Activated naive CD8-positive, alpha-beta T cell treated with anti-CD3 and anti-CD28 coated beads, Interleukin-2, amount 50 U/mL, for 24 hours (primary cell): ENCODE measurements at places on chromosomes 2 and 18.

DNA sequence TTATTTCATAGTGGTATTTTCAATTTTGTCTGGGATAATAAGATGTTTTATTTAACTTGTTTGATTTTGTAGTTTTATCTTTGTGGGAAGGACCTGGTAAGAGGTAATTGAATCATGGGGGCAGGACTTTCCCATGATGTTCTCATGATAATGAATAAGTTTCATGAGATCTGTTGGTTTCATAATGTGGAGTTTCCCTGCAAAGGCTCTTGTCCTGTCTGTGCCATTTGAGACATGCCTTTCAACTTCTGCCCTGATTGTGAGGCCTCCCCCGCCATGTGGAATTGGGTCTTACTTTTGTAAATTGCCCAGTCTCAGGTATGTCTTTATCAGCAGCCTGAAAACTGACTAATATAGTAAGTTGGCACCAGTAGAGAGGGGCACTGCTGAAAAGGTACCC lies 77.8 kb upstream of the ARHGAP15 start:
- no peak for DNase-seq

- no peak for DNase-seq
Observed at GRCh38 chr2:14826518-14826917, 194.0 kb downstream of the LRATD1 start.

DNA sequence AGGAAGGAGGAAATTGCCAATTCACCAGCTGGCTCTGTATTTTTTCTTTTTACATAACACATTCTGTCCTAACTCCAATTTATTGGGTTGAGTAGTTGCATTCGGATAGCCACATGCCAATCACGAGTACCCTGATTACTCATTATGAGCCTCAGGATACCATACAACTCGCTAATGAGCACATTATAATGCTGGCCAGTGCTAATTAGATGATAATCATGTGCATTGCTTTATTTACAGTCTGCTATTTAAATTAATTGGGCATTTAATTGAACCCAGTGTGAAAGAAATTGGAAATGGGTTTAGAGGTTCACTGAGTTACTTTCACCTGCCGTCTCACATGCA lies 15.2 kb downstream of the G6PC2 start:
- DNase-seq = no peak

DNA sequence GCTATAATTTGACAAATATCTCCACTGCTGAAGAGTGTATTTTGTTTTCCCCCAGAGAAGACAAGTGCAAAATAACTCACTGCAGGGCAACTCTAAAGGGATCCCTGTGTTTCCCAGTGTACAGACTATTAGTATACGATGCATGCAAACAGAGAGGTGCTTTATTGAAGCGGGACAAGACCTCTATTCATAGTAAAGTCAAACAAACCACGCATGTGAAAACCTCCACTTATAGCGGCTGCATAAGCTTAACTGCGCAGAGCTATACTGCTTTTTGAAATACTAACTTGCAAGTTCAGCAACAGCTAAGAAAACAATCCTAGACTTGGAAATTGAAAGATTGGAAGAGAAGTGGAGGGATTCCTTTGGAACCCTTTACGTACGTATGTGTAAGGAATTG lies 15.6 kb downstream of the RNF144A start:
- no peak for DNase-seq

DNA sequence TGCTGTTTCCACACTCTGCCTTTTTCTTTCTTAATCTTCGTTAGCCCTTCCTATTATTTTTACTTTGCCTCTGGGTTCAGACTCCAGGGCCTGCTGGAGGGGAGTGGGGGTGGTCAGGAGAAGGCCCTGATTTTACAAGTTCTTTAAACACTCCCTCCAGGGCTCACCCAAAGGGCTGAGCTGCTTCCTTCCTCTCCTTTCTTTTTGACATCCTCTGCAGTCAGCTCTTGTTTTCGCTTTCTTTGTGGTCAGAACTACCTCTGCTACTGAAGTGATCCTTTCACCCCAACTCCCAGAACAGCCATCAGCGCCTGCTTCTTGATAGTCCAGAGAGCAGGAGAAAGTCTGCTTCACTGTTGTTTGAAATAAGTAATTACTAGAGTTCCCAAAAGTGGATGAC lies 925.7 kb downstream of the EPHA4 start:
- no peak for DNase-seq

- no peak for DNase-seq
Observed at GRCh38 chr18:69872661-69873060, 75.0 kb downstream of the CD226 start.

- no peak for DNase-seq
Observed at GRCh38 chr2:53654396-53654795, 113.2 kb upstream of the CHAC2 start.

DNA sequence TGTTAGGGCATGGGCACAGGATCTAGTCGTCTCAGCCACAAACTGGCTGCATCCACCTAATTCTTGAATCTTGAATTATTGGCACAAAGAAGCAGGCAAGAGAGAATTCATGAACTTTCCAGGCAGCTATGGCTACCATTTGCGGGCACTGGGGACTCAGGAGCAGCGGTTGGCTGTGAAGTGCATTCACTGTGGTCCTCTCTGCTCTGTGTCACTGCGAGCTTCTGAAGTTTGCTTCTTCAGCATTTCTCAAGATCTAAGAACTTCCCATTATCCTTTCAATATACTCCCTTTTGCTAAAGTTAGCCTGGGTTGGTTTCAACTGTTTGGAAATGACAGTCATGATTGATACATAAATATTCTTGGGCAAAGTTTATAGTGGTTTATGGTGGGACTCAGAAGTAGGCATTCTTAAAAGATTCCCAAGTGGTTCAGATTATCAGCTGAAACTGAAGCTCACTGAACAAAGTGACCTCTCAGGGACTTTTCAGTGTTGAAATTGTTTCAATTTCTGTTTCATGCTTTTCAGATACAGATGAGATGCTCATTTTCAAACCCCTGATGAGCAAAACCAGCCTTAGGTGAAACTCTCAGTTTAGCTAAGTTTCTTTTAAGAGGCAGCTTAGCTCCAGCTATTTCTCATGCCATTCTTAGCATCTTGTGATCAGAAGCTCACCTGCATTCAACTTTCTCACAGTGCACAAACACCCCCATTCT lies 1258.3 kb upstream of the GYPC start:
- DNase-seq = no peak

GRCh38 chr2:85170938-85171475 lies 37.8 kb downstream of the TCF7L1 start:
- no peak for DNase-seq

GRCh38 chr2:40165509-40165844 lies 286.4 kb downstream of the SLC8A1 start:
- no peak for DNase-seq

DNA sequence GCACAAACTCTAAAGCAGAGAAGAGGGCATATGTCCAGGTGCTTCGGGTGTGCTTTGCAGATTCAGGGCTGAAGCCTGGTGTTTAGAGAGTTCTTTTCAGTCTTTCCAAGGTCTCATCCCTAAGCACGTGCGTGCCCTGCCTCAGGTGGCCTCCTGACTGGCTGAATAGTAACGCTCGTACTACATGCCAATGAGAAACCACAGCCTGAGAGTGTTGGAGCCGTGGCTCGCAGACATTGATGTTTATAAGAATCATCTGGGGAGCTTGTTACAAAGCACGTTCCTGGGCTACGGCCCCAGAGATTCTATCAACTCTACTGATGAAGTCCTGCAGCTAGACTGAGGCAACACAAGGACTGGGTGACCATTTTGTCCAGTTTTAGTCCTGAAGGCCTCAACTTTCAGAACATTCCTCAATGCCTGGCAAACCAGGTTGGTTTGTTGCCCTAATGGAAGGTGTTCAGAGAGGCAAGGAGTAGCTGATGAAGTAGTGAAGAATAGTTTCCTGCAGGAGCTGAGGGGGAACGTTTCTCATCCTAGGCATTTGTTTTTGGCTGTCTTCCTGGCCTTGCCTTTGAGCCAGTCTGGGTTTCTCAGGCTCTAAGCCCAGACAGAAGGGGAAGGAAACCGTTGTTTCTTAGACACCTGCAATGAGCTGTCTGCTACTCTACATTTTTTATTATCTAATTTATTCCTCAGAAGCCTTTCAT lies 31.5 kb upstream of the HAAO start:
- DNase-seq = no peak

- DNase-seq = no peak
Observed at GRCh38 chr2:71605173-71605641, 151.8 kb downstream of the DYSF start.
